ENCODE measurements at places on chromosomes 1 and 21. TPM values are rescaled to one million over a fixed set of nuclear protein-coding genes. Genes with fewer than 3 reads are reported as not detected.

DNAJC16 gene
- 18.7 TPM for total RNA-seq

FMO2 gene
- total RNA-seq, result not detected

SLFNL1 gene
- total RNA-seq, result 0.14 TPM

ARMH1 gene
- total RNA-seq, result 139 TPM

ODR4 gene
- total RNA-seq, result 16.1 TPM

PDZK1 gene
- not detected for total RNA-seq

ANXA9 gene
- 0.32 TPM for total RNA-seq

FMOD gene
- total RNA-seq, result 4.0 TPM

MYBPH gene
- total RNA-seq, result not detected

FABP3 gene
- total RNA-seq, result not detected

A3GALT2 gene
- not detected for total RNA-seq

TENT5C gene
- total RNA-seq, result 11.2 TPM

TRABD2B gene
- not detected for total RNA-seq

IFNAR2 gene
- 36.8 TPM for total RNA-seq

KRTAP12-2 gene
- total RNA-seq, result not detected

Data from activated T-helper 2 cell treated with anti-CD3 and anti-CD28 coated beads, Interferon-gamma antibody, Interleukin-2, Interleukin-4, amounts not matched to agents 10 μg/mL and 5 μg/mL and 100 μg/mL, durations not matched to agents 14 hours and 24 hours and 36 hours (primary cell).